Activated T-cell treated with anti-CD3 and anti-CD28 coated beads for 48 hours (primary cell): ENCODE measurements at places on chromosomes 13 and 19.

DNA sequence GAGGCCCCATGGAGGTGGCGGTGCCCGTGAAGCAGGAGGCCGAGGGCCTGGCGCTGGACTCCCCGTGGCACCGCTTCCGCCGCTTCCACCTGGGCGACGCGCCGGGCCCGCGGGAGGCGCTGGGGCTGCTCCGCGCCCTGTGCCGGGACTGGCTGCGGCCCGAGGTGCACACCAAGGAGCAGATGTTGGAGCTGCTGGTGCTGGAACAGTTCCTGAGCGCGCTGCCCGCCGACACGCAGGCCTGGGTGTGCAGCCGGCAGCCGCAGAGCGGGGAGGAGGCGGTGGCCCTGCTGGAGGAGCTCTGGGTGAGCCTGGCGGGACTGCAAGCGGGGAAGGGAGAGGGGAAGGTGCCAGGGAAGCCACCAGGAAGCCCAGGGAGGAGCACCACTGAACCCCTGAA is 5.8 kb downstream of the ZNF444 start:
- DNase-seq: no peak

DNA sequence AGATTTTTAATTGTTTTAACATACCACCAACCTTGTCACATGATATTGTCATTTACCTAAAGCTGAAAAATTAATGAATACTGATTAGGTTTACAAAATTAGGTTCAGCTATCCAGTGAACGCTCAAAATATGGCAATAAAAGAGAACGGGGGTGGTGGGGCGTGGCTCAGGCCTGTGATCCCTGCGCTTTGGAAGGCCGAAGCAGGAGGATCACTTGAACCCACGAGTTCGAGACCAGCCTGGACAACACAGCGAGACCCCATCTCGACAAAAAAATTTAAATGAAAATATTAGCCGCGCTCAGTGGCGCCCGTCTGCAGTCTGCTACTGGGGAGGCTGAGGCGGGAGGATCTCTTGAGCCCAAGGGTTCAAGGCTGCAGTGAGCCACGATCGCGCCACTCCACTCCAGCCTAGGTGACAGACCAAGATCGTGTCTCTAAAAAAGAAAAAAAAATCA is 516 bp upstream of the FAM32A start:
- no peak for DNase-seq

GRCh38 chr13:109657395-109657794 is 129.0 kb downstream of the IRS2 start:
- no peak for DNase-seq

GRCh38 chr19:32702010-32702409 is 10.4 kb downstream of the NUDT19 start:
- no peak for DNase-seq

DNA sequence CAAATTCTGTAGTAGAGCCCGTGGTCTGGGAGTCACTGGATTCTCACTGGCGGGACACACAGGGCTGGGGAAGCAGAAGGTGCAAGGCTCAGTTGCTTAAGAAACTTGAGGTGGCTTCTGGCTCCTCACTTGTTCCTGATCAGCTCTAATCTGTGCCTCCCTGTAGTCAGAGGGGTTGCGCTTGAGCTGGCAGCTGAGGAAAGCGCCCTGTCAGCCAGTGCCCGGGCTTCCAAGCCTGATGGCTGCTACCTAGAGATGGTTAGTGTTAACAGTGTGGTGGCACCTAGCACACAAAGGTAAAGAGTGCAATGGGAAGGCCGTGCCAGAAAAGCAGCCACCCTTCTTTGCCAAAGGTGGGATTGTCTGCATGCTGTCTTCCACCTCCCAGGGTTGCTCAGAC is 8.8 kb downstream of the HNRNPM start:
- DNase-seq: no peak

- DNase-seq: no peak
Observed at GRCh38 chr19:33192010-33192409, 2.1 kb upstream of the LRP3 start.

DNA sequence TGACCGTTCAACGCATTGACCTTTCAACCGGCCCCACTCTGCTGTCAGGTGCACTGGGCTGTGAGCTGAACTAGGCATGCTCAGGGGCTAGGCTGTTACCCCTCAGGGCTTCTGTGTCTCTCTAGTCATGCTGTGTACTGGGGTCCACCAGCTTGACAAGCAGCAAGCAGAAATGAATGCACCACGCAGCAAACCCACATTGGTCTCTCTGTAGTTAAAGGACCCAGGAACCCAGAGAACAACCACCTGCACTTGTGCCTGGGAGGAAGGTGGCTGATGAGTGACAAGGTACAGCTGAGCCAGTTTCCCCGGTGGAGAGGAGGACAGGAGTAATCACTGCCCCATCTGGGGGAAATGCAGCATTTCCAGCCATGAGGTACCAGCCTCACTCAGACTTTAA is 159.9 kb downstream of the USP12 start:
- no peak for DNase-seq

GRCh38 chr19:27794494-27795042 is 1418.4 kb downstream of the UQCRFS1 start:
- DNase-seq: no peak

DNA sequence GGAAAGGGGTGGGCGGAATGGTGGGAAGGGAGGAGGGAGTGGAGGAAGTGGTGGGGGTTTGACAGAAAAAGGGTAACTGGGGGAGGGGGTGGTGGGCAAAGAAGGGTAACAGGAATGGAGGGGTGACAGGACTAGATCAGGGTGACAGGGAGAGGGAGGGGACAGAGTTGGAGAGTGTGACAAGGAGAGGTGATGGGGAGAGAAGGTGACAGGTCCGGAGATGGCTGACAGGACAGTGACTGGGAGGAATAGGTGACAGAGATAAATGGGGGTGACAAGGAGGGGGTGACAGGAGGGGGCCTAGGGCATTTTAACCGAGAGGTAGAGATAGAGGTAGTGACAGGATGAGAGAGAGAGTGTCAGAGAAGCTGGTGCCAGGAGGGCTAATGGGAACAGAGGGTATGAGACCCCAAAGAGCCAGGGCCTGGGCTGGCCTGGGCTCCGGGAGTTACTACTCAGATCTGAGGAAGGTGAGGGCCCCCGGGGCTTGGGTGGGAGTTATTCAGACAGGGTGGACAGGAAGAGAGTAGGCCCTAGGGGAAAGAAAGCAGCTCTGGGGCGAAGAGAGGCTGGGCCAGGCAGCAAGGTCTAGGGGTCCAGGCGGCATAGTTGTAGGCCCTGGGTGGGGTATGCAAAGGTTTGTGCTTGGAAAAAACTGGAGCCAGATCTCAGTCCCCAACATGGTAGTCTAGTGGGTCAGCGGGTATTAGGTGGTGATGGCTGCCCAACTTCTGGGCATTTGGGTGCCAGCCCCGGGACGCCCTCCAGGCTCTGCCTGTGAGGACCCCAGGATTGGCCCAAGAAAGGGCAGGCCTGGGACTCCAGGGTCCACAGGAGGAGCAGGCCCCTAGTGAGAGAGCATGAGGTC is 660 bp downstream of the CIC start:
- no peak for DNase-seq

DNA sequence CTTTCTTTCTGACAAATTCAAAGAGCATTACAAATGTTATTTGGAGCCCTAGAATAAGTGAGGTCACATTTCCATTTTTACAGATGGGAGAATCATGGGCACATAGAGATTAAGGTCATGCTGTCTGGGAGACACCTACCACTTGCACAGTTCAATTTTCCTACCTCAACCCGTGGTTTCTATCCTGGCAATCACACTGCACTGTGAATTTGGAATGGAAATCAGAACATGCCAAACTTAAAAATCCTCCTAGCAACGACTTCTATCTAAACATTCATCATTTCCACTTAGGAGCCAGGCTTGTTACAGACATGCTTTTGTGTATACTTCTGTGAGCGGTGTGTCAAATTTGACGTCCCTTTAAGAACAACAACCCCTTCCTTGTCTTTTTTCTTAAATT is 251.5 kb downstream of the DNAJC15 start:
- DNase-seq: no peak

DNA sequence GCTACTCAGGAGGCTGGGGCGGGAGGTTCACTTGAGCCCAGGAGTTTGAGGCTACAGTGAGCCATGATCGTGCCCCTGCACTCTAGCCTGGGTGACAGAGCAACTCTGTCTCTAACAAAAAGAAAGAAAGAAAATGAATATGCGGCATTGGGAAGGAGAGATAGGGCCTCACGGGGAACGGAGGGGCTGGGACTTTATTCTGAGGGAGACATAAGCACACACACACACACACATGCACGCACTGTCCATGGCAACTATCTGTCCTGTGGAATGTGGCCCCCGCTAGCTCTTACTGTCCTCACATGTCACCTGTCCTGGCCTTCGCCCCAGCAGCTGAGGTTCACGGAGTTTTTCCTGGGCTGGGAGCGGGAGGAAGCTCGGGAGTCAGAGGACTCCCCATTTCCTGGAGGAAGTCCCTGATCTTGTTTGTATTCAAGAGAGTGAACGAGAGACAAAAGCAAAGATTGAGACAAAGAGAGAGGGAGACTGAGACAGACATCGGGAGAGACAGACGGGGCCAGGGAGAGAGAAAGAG is 654 bp downstream of the STAP2 start:
- DNase-seq: no peak

DNA sequence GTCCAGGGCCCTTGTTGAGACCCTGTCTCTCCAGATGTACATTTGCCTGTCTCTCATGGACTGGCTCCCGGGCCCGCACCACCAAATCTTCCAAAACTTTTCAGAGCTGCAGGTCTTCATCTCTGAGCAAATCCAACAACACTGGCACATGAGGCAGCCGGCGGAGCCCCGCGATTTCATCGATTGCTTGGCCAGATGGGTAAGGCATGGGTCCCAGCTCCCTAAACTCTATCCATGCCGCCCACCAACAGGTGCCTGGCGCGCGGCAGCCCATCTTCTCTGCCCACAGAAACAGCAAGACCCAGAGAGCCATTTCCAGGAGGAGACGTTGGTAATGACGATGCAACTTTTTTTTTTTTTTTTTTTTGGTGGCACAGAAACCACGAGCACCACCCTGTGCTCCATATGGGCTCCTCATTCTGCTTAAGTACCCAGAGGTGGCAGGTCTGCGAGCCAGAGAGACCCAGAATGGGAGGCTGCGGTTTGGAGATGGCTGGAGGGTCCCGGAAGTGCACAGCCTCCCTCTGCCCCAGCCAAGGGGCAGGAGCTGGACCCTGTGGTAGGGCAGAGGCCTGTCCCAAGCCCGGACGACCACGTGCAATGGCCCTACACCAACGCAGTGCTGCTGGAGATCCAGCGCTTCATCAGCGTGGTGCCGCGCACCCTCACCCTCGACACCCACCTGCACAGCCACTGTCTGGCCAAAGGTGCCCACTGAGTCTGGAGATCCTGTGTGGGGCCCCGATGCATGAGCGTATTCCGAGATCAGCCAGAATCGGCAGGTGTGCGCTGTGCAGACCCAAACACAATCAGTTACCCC is 22.6 kb downstream of the CYP2F1 start:
- DNase-seq: no peak

- DNase-seq: no peak
Observed at GRCh38 chr13:88014527-88014926, 343.4 kb downstream of the SLITRK5 start.

- no peak for DNase-seq
Observed at GRCh38 chr19:16470911-16471811, 609 bp downstream of the EPS15L1 start.

DNA sequence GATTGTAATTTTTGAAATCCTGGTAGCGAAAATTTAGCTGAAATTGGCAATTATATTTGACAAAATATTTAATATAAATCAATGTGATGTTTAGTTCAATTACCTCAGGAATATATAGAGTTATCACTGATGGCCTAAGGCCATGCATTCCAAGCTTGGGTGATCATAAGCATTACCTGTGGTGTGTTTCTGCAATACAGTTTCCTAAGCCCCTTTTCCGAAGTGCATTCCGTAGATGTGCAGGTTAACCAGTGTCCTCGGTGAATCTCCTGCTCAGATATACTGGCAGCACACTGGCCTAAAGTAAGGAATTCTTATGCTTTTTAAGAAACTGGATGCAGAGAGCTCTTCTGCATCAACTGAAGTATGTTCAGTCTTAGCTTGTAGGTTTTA is 35.0 kb downstream of the ITGBL1 start:
- DNase-seq: no peak

GRCh38 chr13:80340651-80341100 is 250 bp downstream of the SPRY2 start:
- no peak for DNase-seq

DNA sequence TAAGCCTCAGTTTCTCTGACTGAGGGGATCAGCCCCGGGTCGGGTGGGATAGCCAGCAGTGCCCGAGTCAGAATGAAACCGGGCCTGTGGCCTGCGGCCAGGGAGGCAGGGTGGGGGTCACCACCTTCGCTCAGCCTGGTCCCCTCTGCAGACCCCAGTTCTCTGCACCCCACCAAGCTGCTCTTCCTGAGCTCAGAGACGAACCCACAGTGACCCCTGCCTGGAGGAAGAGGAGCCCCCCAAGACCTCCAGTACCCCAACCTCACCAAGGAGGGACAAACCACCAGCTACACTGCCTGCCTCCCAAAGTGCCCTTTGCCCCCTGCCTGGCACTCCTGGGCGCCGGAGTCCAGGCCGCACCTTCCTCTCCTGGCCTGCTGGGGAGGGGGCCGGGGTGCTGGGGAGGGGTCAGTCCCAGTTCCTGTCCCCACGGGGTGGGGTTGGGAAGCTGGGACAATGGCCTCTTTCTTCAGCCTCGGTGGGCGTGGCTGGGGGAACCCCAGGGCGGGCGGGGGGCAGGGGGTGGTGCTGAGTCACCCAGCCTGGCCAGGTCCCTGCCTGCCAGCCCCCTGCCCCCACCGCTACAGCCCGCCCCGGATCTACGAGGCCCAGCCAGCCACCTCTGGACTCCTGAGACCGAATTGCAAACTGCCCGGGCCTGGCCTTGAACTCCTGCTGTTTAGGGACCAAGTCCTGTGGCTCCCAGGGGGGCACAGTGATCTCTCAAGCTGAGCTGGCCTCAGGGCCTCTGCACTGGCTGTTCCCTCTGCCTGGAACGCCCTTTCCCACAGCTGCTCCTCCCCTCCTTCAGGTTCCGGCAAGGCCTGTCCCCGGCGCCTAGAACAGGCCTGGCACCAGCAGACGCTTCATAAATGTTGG is 14.3 kb downstream of the ZBTB7A start:
- no peak for DNase-seq

DNA sequence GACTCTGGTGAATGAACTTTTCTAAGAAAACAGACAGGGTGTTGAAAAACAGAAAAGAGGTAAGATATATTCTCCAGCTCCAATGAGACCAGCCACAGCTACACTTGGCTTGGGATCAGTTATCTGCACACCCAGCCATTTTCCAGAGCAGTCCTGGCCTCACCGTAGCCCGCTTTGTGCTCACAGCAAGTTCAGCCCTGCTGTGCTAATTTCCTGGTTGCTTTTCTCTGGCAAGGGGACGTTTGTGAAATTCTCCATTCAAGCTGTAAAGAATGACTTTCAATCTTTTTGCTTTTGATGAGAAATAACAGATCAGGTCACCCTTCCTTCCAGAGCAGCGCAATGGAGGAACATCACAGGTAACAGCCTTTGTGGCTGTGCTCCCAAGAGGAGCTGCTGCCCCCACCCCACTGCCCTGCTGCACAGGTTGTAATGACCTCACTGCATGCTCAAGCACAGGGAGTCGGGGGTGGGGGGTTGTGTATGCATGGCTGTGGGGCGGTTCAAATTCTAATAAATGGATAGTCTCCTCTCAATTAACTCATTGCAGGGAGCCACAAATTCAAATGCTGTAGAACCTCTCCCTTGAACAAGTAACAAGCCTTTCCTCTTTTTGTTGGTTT is 516.6 kb upstream of the NBEA start:
- no peak for DNase-seq

GRCh38 chr19:28445826-28446225 is 767.1 kb downstream of the UQCRFS1 start:
- no peak for DNase-seq

- no peak for DNase-seq
Observed at GRCh38 chr19:48194041-48194843, 23.8 kb downstream of the ZSWIM9 start.

GRCh38 chr13:71879129-71879535 is 12.1 kb upstream of the DACH1 start:
- DNase-seq: no peak
